ENCODE measurements at places on chromosomes 2 and 18.

GRCh38 chr2:235024191-235024860 lies 72.5 kb downstream of the SH3BP4 start:
- DNase-seq, result no peak

DNA sequence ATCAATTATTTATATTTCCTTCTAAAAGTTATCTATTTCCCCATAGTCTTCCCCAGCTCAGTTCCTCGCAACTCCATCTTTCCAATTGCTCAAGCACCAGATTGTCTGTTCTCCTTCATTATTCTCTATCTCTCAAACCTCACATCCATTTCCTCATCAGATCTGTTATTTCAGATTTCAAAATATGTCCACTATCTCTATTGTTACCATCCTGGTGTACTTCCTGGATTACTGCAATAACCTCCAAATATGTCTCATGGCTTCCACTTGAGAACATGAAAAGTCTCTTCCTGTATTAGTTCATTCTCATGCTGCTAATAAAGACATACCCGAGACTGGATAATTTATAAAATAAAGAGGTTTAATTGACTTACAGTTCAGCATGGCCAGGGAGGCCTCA lies 641.7 kb upstream of the ZEB2 start:
- no peak for DNase-seq

GRCh38 chr2:213545964-213546475 lies 261.8 kb downstream of the SPAG16 start:
- no peak for DNase-seq

GRCh38 chr2:121052521-121052920 lies 232.5 kb downstream of the TFCP2L1 start:
- no peak for DNase-seq

DNA sequence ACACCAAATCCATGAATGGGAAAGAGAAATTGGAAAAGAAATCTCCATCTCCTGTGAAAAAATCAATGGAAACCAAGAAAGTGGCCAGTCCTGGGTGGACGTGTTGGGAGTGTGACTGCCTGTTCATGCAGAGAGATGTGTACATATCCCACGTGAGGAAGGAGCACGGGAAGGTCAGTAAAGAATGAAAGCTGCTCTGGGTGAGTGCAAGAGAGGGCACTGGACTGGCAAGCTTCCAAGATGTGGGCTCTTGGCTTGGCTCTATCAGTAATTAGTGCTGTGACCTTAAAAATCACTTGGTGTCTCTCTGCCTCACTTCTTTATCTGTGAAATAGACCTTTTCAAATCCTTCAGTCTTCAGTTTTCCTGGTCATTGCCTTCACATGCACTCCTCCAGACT lies 89.0 kb downstream of the ZNF532 start:
- no peak for DNase-seq

DNA sequence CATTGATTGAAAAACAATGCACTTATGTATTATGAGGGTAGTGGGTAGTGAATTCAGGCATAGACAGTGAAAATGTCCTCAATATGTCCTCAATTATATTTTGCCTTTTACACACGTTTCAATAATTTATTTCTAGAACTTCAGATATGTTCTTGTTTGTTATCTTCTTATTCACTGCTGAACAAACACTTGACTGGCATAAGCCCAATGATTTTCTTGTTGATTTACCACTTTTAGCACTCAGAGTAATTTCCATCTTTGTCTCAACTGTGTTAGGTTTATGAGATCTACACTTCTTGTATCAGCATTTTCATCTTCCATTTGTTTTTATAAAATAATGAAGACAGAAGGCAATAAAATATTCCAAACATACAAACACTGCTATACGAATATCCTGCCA lies 61.8 kb upstream of the DCC start:
- DNase-seq, result no peak

DNA sequence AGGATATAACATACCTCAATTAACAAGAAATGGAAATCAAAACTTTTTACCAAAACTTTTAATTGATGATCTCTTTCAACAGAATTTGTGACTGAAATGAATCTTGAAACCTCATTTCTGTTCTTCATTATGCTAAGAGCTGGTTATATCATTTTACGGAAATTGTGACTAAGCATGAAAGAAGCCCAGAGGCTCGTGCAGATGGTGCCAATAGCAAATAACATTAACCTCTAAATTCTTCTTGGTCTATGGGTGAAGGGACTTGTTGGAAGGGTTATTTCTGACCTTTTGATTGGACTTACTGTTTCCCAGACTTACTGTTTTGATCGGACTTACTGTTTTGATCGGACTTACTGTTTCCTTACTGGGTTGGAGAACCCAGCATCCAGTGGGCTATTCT lies 435.6 kb downstream of the TDRD15 start:
- no peak for DNase-seq

- DNase-seq, result no peak
Observed at GRCh38 chr2:191512216-191512835, 165.6 kb upstream of the NABP1 start.

DNA sequence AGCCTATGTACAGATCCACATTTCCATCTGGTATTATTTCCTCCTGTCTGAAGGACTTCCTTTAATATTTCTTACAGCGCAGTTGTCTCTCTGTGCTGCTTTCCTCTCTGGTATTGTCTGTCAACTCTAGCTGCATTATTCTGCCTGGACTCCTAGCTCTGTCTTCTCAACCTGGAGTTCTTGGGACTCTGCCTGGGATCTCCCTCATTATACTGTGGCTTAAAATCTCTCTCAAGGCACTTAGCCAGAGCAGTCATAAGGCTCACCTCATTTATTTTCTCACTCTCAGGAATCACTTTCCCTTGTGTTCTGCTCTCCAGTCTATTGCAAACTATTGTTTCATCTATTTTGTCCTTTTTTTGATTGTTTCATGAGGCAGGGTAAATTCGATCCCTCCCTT lies 850.4 kb downstream of the ERBB4 start:
- DNase-seq, result no peak

DNA sequence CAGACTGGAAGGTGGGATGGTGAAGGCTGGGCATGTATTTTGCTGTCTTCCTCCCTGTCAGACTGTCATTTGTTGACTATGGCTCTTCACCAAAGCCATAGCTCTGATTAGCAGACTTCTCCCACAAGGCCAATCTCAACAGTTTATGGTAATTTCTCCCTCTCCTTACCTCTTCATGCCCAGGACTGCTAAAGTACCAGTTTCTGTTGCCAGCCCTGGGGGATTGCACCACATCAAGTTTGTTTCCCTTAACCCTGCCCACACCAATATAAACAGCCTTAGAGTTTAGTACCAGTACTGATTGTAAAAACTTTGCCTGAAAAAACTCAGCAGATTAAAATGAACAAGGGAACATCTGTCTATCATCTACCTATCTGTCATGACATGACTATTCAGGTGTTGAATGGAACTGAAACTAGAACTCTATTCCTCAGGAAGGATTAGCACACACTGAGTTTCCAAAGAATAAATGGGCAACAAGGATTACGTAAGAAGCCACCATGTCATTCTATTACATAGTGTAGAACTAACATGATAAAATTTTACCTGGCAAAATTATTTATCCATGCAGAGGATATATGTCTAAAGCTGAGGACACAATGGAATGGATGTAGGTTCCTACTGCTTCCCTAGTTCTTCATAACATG lies 13.7 kb downstream of the FEZ2 start:
- DNase-seq, result no peak
